B cell (primary cell): ENCODE measurements at places on chromosomes 4 and X. TPM values are rescaled to one million over a fixed set of nuclear protein-coding genes. Genes with fewer than 3 reads are reported as not detected.

Gene POLN
- 0.73 and 1.7 TPM in 2 replicates for polyA plus RNA-seq

Gene ARHGAP6
- 0.61 and 1.6 TPM in 2 replicates for polyA plus RNA-seq

Gene GPR173
- 0.12 and 0.50 TPM in 2 replicates for polyA plus RNA-seq

Gene TMEM271
- polyA plus RNA-seq: not detected in 2 replicates

Gene PRRG1
- not detected in 2 replicates for polyA plus RNA-seq

Gene HMX1
- polyA plus RNA-seq: not detected in 2 replicates

Gene SMARCA1
- polyA plus RNA-seq: 0.07 and 0.12 TPM in 2 replicates

Gene FAM114A1
- 0.30 and 1.8 TPM in 2 replicates for polyA plus RNA-seq

Gene MGARP
- polyA plus RNA-seq: 0.28 TPM in 1 of 2 replicates, not detected in the other

Gene LUZP4
- not detected in 2 replicates for polyA plus RNA-seq

Gene NEXMIF
- polyA plus RNA-seq: 0.04 and 0.18 TPM in 2 replicates

Gene GLRA3
- polyA plus RNA-seq: 0.06 and 0.30 TPM in 2 replicates

Gene NUDT10
- 0.07 TPM in 1 of 2 replicates, not detected in the other for polyA plus RNA-seq

Gene HGFAC
- not detected in 2 replicates for polyA plus RNA-seq

Gene CDX4
- polyA plus RNA-seq: not detected in 2 replicates

Gene MID2
- polyA plus RNA-seq: 0.35 and 1.7 TPM in 2 replicates

Gene DCLK2
- polyA plus RNA-seq: 0.91 and 1.7 TPM in 2 replicates

Gene SOX3
- polyA plus RNA-seq: not detected in 2 replicates

Gene SPANXD
- not detected in 2 replicates for polyA plus RNA-seq

Gene CCNA2
- 0.42 and 0.84 TPM in 2 replicates for polyA plus RNA-seq

Gene BST1
- polyA plus RNA-seq: 0.68 and 1.00 TPM in 2 replicates

Gene RTL9
- polyA plus RNA-seq: not detected in 2 replicates

Gene PPP2R2C
- polyA plus RNA-seq: not detected in 2 replicates

Gene USP27X
- polyA plus RNA-seq: 1.6 TPM in 2 replicates

Gene CT83
- not detected in 2 replicates for polyA plus RNA-seq

Gene CPE
- polyA plus RNA-seq: not detected in 2 replicates

Gene TSPAN6
- polyA plus RNA-seq: 0.10 TPM in 2 replicates

Gene ADH1C
- not detected in 2 replicates for polyA plus RNA-seq

Gene ARX
- not detected in 2 replicates for polyA plus RNA-seq

Gene MAGEA2
- polyA plus RNA-seq: not detected in 2 replicates

Gene CLTRN
- 0.35 and 0.46 TPM in 2 replicates for polyA plus RNA-seq
